ENCODE measurements at places on chromosomes 5 and 9. TPM values are rescaled to one million over a fixed set of nuclear protein-coding genes. Genes with fewer than 3 reads are reported as not detected.

GRCh38 chr9:101466863-101467262 lies 31.3 kb upstream of the ALDOB start:
- DNase-seq: no peak

DNA sequence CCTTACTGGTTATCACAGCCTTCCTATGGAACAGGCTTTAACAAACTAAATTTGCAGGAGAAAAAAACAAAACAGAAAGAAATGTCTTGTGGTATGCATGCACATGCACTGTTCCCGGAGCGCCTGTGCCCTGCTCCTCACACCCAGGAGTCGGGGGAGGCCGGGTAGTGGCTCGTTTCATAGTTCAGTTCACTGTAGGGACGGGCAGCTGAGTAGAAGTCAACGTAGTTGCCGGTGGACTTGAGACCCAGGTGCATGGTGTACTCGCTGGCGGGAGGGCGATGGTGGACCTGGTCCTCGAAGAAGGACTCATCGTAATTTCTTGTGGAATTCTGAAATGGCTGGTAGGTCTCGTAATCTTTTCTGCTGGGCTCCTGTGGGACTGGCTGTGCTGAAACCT lies 212.3 kb upstream of the DAP start:
- DNase-seq: no peak

- no peak for DNase-seq
These were observed 204.8 kb upstream of the HAPLN1 start for GRCh38 chr5:83925321-83925954.

- DNase-seq: peak; percentile 63
These were observed 1.3 kb upstream of the ERBIN start for GRCh38 chr5:65925044-65925600.

- DNase-seq: no peak
These were observed 63.8 kb upstream of the CCNG1 start for GRCh38 chr5:163373436-163374084.

GRCh38 chr5:1509346-1510085 lies 14.2 kb downstream of the LPCAT1 start:
- peak; percentile 10 for DNase-seq

GRCh38 chr9:105969636-105970035 lies 275.3 kb downstream of the TMEM38B start:
- DNase-seq: no peak

- peak; percentile 5 for DNase-seq
These were observed 119.4 kb downstream of the WNK2 start for GRCh38 chr9:93303258-93303771.

GRCh38 chr9:90251316-90251715 lies 391.3 kb downstream of the DIRAS2 start:
- no peak for DNase-seq

DNA sequence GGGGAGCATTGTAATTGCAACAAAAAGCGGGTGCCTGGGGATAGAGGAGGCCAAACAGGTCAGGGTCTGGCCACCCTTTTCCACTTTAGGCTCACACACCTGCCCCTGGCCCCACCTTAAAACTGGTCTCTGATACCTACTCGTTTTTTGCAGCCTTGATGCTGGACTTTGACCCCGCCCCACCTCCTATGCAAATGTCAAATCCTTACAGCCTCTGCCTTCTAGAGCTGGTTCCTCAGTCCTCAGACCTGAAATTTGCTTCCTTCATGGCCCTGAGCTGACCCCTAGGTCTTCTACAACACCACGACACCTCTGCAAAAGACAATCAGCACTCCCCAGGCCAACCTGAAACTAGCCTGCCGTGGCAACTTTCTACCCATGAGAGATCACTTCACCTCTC lies 37.7 kb downstream of the SMIM23 start:
- DNase-seq: no peak

- peak; percentile 64 for DNase-seq
These were observed 1.8 kb upstream of the BHMT start for GRCh38 chr5:79109527-79110492.

GRCh38 chr5:78887384-78888118 lies 97.6 kb downstream of the ARSB start:
- DNase-seq: no peak

GRCh38 chr9:120677965-120678364 lies 36.3 kb downstream of the MEGF9 start:
- DNase-seq: no peak

DNA sequence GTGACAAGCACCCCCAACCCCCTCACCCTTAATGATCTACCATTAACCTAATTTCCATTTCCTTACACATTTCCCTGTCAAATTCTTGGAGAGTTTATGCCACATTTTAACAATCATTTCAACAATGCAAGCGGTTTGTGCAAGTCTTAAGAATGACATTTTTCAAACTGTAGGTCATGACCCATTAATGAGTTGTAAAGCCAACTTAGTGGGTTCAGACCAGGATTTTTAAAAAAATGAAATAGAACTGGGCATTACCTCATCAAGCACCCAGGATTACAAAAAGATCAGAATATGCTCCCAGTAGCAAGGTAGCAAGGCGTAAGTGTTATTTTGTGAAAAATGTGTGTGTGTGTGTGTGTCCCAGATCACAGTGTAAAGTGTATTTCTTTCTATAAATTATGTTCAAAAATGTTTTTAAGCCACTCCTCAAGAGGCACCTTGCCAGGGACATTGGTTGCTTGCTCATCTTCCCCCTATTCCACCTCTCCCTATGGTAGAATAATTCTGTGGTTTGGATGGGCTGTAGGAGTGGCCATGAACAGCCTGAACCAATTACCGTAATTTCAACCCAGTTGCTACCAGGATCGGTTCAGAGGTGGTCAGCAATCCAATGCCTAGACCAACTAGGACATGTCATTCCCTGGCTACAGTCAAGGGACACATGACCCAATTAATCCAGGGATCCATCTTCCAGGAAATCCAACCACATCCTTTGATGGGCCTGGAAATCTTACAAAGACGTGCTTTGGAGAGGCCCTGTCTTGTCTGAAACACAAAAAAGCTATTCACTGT lies 14.4 kb upstream of the TGFBR1 start:
- no peak for DNase-seq

GRCh38 chr5:110884005-110884404 lies 145.2 kb downstream of the SLC25A46 start:
- no peak for DNase-seq

DNA sequence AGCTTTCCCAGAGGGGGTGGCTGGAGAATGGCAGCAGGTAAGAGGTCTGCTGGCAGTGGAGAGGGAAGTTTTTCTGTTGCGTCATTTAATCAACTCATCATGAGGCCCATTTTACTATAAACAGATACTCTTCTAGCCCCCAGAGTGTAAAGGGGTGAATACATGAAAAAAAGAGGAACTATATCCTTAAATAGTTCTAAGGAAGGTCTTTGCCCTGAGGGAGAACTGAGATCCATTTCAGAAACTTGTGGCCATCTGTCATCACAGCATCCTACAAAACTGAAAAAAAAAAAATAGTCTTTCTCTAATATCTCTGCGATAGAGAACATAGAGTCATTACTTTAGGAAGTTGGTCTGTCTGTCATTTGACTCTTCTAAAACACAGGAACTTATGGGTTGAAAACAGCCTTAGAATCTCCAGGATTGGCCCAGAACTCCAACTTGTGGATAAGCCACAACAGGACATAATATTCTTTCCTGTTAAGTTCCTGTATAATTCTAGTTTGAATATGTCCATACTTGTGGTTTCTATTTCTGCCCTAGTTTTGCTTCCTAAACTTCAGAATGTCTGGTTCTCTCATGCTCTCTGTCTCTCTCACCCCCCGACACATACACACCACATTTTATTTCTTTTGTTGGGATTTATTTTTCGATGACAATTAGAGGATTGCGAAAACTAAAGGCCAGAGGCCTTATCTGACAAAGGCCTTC lies 238.5 kb upstream of the PIK3R1 start:
- DNase-seq: no peak

DNA sequence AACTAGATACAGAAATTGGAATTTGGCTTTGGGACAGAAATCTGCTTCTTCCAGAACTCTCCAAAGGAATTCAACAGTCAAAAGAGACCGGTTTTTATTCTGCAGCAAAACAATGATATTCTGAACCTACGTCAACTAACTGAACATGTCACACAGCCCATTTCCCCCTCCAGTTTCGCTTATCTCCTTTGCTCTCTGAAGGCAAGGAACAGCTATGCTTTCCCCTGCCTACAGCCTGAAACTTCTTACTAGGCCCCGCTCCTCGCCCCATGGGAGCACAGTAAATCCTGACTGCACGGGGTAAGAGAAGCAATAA lies 488 bp downstream of the SKIC3 start:
- no peak for DNase-seq

Gene SH3TC2
- 0.78 TPM for total RNA-seq

Gene FIBCD1
- total RNA-seq: 8.8 TPM

Gene C5orf52
- total RNA-seq: not detected

Gene ORM2
- 1.6 TPM for total RNA-seq

Gene PROB1
- 3.2 TPM for total RNA-seq

Gene TTC1
- 46.4 TPM for total RNA-seq

Gene OR1K1
- not detected for total RNA-seq

Gene FGD3
- 1.7 TPM for total RNA-seq

Gene TSSK1B
- not detected for total RNA-seq
